GM12891 (cell line): ENCODE measurements at places on chromosomes 2 and 18.

GRCh38 chr18:48714873-48715272 is 176.0 kb downstream of the CTIF start:
- DNase-seq: no peak

GRCh38 chr2:178066324-178066723 is 6.3 kb downstream of the PDE11A start:
- no peak for DNase-seq

- DNase-seq: no peak
Observed at GRCh38 chr2:68466361-68466777, 725 bp downstream of the FBXO48 start.

GRCh38 chr18:10442551-10442971 is 11.9 kb upstream of the APCDD1 start:
- DNase-seq: no peak

DNA sequence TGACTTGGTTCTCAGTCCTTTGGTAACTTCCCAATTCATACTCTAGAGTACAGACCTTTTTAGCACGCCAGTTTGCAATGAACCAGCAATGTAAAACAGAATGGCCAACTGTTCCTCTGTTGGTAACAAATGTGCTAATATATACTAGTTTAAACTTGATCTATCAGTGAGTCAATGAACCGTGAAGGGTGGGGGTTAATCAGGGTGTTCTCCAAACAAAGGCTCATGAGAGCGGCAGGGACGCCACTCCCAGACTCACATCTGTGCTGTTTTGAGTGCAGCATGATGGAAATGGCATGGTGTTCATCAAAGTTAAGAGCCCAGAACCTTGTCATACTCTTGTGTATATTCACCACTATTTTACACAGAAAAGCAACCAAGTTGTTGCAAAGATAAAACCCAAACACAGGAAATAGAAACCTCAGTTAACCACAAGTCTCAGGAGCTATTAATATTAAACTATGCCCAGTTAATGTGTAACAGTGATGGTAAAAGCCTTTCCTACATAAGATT is 70.3 kb downstream of the CERKL start:
- no peak for DNase-seq

DNA sequence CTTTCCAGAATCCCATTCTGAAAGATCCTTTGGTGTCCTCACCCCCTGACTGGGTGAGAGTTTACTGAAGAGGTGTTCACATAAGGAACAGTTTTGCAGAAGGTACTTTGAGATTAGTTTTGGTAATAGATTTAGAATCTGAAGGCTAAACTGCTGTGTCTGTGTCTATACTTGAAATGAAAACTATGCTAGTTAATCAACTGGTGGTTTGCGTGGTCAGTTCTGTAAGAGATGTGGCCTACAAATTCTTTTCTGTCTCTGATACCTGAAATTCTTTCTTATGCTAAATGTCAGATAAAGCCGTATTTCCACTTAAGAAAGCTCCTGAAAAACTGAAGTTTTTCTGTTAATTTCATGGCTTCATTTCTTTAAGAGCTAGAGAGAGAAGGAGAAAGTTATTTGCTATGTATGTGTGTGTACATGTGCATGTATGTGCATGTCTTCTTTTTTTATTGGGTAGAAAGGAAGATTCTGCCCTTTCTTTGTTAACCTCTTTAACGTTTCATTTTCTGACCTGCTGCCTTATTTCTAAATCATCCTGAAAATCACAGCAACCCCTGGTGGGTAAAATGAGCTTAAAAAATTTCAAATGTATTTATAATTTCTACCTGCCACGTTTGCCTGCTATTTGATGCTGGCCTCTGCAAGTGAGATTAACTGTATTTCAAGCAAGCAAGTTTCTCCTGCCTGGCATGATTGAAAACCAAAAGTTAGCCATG is 552.0 kb upstream of the NRP2 start:
- DNase-seq: no peak

- no peak for DNase-seq
Observed at GRCh38 chr18:44916429-44917207, 235.9 kb downstream of the SETBP1 start.

- no peak for DNase-seq
Observed at GRCh38 chr2:231676243-231676642, 32.1 kb upstream of the PTMA start.

- no peak for DNase-seq
Observed at GRCh38 chr18:58143386-58143785, 99.4 kb downstream of the NEDD4L start.

- no peak for DNase-seq
Observed at GRCh38 chr2:63049970-63050333, 678 bp upstream of the OTX1 start.

GRCh38 chr18:33113416-33113815 is 327.1 kb downstream of the CCDC178 start:
- DNase-seq: no peak

- DNase-seq: no peak
Observed at GRCh38 chr2:36287363-36288275, 68.0 kb upstream of the CRIM1 start.

DNA sequence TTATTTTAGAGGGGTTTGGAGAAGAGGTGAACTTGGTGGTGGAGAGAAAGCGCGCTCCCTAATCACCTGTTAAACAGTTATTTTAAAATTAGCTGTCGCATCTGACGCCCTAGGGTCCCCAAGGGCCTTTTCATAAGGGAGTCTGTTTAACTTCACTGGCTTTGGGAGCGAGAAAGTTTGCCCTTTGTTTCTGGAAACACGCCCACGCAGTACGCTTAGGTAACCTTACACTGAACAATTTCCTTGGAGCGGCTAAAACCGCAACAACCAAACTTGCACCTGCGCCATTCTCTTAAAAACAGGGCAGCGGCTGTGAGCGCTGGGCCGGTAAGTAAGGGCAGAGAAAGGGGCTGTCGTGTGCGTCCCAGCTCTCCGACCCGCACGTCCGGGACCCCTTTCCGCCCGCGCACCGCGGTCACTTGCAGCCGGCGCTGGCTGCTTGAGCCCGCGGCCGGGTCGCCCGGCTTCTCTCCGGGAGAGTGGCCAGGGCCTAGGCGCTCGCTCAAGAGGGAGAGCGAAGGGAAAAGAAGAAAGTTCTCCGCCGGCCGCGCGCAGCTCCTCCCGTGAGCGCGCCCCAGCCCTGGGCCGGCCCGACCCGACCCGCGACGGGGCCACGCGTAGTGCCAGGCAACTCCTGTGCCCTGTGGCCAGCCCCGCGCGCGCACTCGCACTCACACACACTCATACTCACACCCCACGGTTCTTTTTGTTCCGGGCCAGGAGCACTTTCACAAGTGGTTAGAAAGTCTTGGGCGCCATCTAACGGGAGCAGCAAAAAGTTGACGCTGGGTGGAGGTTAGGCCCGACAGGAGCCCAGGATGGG is 19.2 kb downstream of the POU3F3 start:
- DNase-seq: peak; percentile 68

DNA sequence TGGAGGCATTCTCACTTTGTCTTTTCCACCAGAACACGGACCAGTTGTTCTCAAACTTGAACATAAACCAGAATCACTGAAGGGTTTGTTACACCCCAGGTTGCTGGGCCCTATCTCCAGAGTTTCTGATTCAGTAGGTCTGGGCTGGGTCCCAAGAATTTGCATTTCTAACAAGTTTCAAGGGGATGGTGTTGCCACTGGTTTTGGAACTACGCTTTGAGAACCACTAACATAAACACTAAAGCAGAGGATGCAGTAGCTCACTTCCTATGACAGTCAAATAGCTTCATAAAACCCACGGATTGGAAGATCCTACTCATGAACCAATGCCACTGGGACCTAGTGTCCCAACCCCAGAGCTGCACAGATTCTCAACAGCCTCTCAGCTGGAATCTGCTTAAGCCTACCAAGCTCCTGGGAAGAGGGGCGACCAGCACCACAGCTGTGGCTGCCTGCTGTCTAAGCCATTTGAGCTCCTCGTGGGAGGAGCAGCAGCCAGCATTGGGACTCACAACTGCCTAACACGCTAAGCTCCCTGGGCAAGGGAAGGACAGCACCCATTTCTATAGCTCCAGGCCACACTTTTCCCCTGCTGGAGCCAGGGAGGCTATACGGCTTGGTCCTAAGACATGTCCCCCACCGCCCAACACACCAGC is 62.5 kb downstream of the C1D start:
- DNase-seq: no peak

DNA sequence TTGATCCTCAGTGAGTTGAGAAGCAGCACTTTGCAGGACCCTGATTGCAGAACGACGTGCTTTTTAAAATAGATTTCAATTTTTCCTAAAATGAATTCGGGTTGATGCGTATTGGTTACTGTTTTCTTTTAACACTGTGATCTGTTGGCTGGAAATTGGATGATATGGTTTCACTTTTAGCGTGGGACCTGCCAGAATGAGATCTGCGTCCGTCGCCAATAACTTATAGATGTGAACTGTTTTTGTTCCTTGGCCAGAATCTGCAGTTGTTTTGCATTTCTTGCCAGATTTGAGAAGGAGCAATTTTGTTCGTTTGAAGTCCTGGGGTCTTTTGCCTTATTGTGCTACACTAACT is 703 bp downstream of the UGGT1 start:
- DNase-seq: no peak

GRCh38 chr2:98731041-98731893 is at the start of gene MGAT4A:
MGAT4A (minus strand) TSS chr2:98731132; CDS start chr2:98726332, 4,800 bp downstream.
- DNase-seq: peak; percentile 73

GRCh38 chr18:38606841-38607240 is 1041.2 kb upstream of the CELF4 start:
- no peak for DNase-seq

DNA sequence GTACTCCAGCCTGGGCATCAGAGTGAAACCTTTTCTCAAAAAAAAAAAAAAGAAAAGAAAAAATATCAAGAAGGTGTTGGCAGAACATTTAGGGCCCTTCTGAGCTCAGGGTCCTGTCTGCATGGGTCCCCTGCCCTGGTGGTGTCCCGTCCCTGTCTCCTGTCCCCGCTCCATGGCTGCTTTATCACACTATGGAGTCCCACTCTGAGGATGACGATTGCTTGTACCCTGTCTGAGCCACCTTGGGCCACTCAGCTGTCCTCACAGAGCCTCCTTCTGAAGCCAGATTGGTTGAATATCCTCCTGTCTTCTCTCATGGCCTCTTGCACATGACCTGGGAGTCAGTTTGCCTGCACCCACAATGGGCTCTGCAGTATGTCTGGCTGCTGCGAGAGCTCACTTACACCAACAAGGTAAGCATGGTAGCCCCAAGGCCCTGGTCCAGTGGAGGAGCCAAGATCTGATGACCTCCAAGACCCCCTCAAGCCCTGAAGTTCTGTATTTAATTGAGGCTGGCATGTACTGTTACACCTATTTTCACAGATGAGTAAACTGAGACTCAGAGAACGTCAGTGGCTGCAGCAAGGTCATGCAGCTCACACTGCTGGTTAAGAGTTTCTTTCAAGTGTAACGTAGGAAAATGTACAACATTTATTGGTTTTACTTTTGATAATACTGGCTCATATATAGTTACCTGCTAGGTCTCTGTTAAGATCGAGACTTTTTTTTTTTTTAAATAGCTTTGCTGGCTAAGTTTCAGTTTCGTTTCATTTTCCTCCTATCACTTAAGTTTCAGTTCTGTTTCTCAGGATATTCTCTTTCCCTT is 16.9 kb upstream of the ZCCHC2 start:
- DNase-seq: peak; percentile 24

DNA sequence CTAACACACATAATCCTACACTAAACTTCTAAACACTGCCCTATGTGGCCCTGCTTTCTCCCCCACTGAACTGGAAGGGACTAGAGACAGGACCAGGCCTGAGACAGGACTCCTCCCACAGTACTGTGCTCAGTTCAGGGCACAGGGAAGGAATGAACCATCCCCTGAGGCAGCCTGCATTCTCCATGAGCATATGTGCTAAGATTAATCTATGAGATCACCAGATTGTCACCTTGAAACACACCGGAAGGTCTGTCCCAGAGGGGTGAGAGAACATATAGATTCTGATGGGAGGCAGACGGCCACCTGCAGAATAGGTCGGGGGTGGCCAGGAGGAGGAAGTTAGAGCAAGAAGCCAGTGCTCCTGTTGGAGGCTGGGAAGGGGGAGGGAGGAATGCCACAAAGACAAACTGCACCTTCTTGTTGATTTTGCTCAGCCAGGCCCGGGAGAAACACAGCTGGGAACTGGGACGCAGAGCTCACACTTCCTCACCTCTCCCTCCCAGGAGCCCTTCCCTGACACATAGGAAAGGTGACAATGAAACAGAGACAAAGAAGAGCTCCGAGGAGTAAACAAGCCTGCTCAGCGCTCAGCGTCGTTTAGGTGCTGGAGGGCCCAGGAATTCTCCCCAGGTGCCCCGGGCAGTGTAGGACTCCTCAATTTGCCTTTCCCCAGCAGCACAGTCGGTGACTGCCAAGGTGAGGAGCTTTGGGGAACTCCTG is 52.1 kb downstream of the ZBTB7C start:
- no peak for DNase-seq

- no peak for DNase-seq
Observed at GRCh38 chr2:241762321-241762932, 14.2 kb upstream of the GAL3ST2 start.

DNA sequence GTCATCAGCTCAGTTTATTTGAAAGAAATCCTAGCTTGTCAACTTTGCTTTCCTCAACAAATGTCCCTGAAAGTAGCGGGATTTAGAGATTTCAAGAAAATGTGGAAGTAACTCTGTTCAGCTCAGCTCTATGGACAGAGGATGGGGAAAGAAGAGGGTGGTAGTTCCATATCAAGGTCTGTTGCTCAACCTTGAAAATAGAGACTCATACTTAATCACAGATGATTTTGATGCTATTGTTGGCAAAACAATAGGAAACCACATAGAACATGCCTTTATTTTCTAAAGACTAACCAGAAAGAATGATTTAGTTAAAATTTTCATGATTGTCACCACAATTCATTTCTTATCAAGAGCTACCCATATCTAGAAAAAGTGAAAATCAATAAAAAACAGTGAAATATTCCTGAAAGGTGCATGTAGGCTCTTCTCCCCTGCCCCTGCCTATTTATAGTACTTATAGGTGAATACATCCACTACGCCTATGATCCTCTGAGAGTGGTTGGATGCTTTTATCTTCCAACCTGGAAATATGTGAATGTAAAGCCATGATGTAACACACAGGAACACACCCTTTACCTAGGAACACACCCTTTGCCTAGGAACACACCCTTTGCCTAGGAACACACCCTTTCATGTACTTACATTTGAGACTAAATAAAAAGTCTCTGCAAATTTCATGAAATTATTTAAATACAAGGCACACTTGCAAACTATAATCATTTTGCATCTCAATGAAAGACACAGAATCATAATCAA is 65.8 kb downstream of the ETAA1 start:
- no peak for DNase-seq
